Left colon (tissue), 2 donors: ENCODE measurements at places on chromosomes 4 and X. TPM values are rescaled to one million over a fixed set of nuclear protein-coding genes. Genes with fewer than 3 reads are reported as not detected.

The HEPH gene
- 301 TPM for total RNA-seq

The FAM47B gene
- total RNA-seq = not detected

The MBTPS2 gene
- 8.6 TPM for total RNA-seq

The AFM gene
- total RNA-seq = not detected

The NOX1 gene
- 94.9 TPM for total RNA-seq

The RBM3 gene
- 156 TPM for total RNA-seq
